ENCODE measurements at places on chromosomes 13 and 19.

DNA sequence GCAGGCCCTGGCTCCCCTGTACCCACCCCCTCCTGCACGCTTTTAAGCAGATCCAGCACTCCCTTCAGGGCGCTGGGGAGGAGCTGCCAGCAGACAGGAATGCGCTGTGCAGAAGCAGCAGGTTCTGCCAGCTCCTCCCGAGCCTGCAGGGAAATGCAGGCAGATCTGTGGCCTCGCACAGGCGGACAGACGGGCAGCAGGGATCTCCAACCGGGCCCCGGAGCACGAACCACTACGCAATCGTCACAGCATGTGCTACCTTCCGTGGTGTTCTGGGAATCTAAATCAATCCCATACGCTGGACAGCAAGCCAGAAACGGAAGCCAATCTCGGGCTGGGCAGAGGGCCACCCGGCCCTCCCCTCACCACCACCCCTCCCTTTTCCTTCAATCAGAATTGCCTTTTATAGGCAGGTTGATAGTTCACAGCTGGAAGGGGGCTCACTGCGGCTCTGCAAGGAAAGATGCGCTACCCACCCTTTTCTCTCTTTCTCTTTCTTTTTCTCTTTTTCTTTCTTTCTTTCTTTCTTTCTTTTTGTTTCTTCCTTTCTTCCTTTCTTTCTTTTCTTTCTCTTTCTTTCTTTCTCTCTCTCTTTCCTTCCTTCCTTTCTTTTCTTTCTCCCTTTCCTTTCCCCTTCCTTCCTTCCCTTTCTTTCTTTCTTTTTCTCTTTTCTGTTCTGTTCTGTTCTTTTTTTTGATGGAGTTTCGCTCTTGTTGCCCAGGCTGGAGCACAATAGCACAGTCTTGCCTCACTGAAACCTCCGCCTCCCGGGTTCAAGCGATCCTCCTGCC lies 99.9 kb downstream of the GNG7 start:
- no peak for DNase-seq

GRCh38 chr13:114090476-114090875 lies 41.9 kb downstream of the RASA3 start:
- no peak for DNase-seq

GRCh38 chr19:18253716-18254115 lies 20.5 kb downstream of the IQCN start:
- no peak for DNase-seq

- peak; percentile 60 for DNase-seq
Measured at GRCh38 chr13:113209759-113210421, 477 bp downstream of the CUL4A start.

DNA sequence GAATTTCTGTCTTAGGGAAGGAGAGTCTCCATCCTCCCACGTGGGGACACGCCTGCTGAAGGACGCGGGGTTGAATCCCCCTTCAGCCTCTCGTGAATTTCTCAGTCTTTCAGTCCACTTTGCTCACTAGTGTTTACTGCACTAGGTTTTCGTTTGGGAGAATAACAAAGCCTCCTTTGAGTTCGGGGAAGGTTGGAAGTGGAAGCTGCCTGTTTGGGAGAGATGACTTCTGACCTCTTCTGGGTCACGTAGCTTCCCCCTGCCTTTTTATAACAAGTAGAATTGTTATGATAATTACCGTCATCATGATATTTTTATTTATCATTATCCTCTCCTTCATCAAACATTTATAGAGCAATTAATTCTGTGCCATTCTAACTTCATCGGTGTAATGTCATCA lies 60.7 kb downstream of the ATP11A start:
- no peak for DNase-seq
